ENCODE measurements at places on chromosomes 2 and 18.

DNA sequence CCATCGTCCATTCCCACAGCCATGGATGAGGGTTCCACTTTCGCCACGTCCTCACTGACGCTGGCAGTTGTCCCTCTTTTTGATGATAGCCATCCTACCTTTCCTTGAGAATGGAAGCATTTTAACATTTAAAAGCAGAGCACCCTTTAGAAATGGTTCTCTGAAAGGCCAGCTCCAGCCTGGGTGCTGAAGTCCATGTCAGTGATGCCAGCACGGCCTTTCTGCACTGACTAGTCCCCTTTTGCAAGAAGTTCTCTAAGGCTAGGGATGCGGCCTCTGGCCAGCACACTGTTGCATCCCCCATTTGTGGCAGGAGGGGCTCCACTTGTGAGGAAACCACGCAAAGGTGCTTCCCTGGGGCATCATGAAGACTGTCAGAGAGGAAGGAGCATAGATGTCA lies 203.5 kb downstream of the MGAT5 start:
- no peak for DNase-seq

DNA sequence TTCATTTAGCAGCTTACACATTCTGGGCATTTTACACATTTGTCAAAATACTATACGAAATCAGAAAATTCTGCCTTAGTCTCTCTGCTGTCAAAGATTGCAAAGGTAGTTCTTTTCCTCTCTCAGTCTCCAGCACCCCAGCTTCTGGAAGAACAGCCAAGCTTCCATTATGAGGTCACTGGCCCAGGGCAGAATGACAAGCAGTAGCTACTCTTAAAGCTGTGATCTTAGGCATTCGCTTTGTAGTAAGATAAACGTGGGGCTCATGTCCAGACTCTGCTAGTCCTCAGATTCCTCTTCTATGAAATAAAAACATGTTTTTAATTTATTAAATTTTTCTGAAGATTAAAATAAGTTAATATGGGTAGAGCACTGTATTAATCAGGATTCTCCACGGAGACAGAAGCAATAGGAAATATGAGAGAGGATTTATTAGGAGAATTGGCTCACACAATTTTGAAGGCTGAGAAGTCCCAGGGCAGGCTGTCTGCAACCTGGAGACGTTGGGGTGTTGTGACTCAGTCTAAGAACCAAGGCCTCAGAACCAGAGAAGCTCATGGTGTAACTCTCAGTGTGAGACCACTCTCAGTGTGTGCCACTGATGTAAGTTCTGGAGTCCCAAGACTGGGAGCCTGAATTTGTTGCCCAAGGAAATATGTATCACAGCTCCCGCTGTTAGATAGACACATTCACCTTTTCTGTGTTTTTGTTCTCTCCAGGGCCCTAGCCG lies 201.2 kb downstream of the CMPK2 start:
- no peak for DNase-seq

DNA sequence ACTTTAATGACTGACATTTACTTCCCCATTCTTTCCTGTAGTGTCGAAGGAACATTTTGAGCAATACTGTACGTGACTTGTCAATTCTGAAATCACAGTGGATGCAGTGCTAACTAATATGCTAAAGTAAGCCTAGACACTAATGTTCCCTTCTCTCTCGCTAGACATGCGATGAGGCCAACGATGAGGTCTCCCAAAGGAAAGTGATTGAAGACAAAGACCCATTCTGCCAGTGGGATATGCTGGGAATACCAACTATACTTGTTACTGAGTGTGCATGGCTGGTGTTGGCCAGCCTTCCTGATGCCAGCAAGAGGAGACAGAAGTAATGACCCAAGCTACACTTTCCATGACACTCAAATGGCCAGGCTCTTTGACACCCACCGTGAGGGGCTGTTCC lies 2.5 kb upstream of the SERPINE2 start:
- no peak for DNase-seq

GRCh38 chr18:2204736-2205135 lies 366.6 kb downstream of the METTL4 start:
- DNase-seq: no peak

GRCh38 chr18:49471532-49471931 lies 11.1 kb upstream of the DYM start:
- no peak for DNase-seq

DNA sequence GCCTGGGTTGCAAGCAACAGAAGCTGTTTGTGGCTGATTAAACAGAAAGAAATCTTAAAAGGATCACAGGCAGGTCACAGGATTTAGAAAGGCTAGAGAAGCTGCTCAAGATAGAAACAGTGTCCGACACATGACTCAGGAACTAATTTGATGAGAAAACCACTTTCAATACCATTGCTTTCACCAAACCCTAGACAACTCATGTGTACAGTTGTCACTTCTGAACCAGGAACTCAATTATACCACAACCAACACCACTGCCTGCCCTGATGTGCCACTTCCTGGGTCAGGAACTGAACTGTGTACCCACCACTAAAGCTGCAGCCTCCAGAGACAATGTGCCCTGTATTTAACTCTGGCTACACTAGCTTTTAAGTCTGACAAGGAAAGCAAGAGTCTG lies 56.0 kb downstream of the TMEM247 start:
- no peak for DNase-seq

DNA sequence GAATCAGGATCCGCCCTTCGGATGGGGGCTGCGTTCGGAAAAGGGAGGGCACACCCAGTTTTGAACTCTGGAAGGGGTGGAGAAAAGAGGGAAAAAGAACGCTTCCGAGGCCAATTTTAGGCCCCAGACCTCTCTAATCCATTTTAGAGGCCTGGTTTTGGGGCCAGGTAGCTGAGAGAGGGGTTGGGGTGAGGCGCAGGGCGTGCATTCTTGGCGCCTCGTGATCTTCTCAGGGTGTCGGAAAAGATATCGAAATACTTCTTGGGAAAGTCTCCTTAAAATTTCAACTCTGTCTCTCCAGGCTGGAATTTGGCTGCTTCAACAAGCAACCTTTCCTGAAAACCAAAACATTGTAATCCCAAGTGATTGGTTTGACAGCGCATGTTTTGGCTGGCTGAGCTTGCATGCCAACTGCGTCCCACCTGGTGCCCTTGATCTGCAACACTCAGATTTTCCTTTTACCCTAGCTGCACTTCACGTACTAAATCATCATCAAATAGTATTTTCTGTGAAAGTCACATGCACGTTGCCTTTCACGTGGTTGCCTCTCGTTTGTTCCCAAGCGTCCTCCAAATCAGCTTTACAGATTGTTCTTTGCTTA lies 864 bp upstream of the XPO1 start:
- peak; percentile 31 for DNase-seq

DNA sequence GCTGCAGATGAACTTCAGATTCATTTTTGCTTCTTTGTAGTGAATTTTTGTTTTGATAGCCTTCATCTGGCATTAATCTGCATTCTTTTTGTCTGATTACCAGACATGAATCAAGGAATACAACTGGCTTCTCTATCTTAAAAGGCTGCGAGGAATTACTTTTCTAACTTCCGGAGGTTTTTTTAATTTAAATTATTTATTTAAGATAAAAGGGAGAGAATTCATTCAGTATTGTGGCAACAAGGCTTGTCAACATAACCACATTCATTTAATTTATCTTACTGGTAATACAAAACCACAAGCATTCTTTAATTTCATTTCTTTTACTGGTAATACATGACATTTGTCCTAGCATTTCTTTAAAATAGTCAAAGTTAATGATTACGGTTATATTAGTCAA lies 36.0 kb downstream of the CSRNP3 start:
- no peak for DNase-seq

- DNase-seq: no peak
These were observed 30.9 kb downstream of the NRXN1 start for GRCh38 chr2:51000849-51001617.

GRCh38 chr18:25815659-25816058 lies 274.8 kb downstream of the SS18 start:
- no peak for DNase-seq

DNA sequence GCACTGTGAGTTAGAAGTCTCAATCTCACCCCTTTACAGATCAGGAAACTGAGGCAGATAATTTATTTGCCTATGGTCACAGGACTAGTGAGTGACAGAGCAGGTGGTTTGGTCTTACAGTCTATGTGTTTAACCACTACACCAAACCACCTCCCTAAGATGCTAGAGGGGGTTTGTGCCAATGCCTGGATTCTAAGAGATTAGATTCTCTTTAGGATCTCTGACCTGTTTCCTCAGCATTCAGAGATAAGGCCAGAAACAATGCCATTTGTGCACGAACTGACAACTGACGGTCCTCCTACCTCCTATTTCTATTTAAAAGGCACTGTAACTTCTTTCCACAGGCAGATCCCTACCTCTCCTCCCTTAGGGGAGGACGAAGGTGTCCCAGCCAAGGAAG lies 2.3 kb upstream of the SLC20A1 start:
- DNase-seq: no peak

DNA sequence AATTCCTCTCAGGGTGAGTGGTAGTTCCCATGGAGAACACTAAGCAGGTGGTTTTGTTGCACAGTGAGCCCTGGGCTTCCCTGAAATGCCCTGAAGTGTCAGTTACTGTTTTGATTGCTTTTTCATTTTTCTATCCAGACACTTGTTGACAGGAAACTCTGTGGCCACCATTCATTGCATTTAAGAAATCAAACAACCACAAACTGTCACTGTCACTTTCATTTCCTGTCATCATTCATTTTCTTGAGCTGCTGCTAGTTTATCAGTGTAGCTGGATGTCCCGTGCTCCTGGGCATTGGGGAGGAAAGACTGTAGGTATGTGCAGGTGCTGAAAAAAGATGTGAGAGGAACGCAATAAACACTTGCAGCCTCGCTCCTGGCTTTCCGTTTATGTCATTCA lies 891.6 kb upstream of the ZEB2 start:
- DNase-seq: no peak

DNA sequence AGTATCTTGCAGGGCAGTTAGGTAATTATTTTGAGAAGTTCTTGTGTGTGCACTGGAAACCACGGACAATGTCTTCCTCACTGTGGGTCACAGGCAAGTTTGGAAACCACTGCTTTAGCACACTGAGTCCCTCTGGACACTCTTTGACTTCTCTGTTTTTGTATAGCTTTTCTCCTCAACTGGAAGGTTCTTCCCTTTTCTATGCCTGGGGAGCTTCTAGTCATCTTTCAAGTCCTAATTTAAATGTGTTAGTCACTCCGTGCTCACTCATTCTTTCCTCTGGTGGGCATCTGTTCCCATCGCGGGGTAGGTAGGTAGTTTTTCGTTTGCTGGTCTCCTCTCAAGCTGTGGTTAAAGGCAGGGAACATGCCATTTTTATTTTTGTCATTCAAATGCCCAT lies 32.1 kb downstream of the E2F6 start:
- no peak for DNase-seq

- DNase-seq: no peak
These were observed 36.4 kb downstream of the STK39 start for GRCh38 chr2:168210895-168211570.

- DNase-seq: no peak
These were observed 183.5 kb downstream of the ANTXR1 start for GRCh38 chr2:69196327-69197117.

DNA sequence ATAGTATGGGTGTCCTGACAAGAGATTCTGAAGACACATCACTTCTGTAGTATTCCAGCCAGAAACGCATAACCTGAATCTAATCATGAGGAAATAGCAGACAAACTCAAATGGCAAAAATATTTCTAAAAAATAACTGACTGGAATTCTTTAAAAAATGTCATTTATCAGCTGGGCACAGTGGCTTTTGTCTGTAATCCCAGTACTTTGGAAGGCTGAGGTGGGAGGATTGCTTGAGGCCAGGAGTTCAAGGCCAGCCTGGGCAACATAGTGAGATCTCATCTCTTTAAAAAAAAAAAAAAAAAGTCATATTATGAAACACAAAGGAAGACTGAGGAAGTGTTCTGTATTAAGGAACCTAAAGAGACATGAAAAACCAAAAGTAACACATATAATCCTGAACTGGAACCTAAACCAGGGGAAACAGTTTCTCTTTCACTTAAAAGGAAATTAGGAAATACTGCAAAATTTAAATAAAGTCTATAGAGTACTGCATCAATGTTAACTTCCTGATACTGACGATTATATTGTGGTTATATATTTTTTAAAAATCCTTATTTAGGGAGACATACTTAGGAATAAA lies 29.9 kb downstream of the SESTD1 start:
- DNase-seq: no peak

DNA sequence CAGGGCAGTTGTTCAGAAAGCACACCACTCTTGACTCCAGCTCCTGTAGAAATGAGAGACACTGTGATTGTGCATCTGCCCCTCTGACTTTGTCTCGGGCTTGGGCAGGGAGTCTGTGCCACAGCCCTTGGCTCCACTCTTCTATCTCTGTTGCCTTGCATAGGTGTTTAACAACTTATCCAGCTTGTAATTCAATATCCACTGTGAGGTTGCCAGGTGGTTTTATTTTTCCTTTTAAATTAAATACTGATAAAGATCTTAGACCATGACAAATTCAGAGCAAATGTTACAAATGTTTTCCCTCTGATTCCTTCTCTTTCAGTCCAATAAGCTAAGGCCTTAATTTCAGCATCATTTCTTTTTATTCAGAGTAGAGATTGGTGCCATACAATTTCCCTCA lies 421.7 kb downstream of the STK39 start:
- DNase-seq: no peak

- no peak for DNase-seq
These were observed 65.6 kb downstream of the STRADB start for GRCh38 chr2:201517094-201517493.

DNA sequence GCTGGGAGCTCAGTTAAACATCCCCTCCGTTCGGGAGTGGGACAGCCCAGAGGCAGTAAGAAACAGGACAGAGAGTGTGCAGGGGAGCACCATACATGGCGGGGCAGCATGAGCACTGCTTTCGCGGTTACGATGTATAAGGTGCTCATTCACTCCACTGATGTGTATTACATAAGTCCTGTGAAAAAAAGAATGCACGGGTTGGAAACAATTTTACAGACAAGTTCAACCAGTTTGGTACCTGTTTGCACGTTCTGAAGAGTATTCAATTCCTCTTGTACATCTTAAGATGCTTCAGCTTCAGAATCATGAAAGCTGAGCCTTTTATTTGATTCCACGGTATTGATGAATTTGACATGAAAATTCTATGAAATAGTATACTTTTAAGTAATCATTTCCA lies 97.8 kb upstream of the NETO1 start:
- DNase-seq: no peak

GRCh38 chr2:218849721-218850120 lies 9.9 kb upstream of the WNT6 start:
- no peak for DNase-seq

DNA sequence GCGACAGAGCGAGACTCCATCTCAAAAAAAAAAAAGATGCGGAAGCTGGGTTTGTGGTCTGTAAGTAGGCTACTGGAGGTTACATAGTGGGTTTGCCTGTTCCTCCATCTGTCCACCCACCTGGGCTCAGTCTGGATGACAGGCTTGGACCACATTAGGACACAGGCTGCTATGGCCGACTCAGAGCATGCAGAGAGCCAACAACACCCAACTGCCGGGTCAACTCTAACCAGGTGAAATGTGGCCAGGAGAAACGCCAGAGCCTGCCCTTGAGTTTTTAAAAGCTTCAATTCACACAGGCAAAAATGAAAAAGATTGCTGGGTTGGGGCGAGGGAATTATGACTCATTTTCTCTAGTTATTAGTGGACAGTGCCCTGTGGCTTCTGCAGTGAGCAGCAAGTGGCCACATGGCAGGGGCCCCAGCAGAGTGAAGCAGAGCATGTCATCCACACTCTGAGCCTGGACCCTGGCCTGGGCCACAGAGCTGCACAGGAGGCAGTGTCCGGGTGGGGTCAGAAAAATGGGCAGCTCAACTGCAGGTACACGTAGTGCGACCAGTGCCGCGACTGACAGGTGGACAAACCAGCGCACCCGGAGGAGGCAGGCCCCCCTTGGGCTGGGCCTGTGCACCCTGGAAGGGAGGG lies 67.4 kb downstream of the BIN1 start:
- DNase-seq: no peak
